ENCODE measurements at places on chromosomes 7 and 10. TPM values are rescaled to one million over a fixed set of nuclear protein-coding genes. Genes with fewer than 3 reads are reported as not detected.

The SND1 gene
- 105 TPM for total RNA-seq

The NOLC1 gene
- 15.7 TPM for total RNA-seq

The ST8SIA6 gene
- total RNA-seq, result 0.87 TPM

The PNLIPRP1 gene
- not detected for total RNA-seq

The NRBF2 gene
- total RNA-seq, result 13.1 TPM

The CNPY1 gene
- total RNA-seq, result not detected

The SEMA3D gene
- 18.8 TPM for total RNA-seq

The UMAD1 gene
- 4.0 TPM for total RNA-seq

The PRSS37 gene
- total RNA-seq, result not detected

The WASHC2A gene
- 23.5 TPM for total RNA-seq

The GRIFIN gene
- total RNA-seq, result not detected

The PRKCQ gene
- total RNA-seq, result 0.44 TPM

The WAC gene
- 47.2 TPM for total RNA-seq

The SHTN1 gene
- total RNA-seq, result 0.87 TPM

The TEX47 gene
- not detected for total RNA-seq

The GALNT17 gene
- total RNA-seq, result not detected

The SNX8 gene
- total RNA-seq, result 6.5 TPM

The CHN2 gene
- total RNA-seq, result 0.44 TPM
